SJSA1 (cell line): ENCODE measurements at places on chromosomes 2 and 18. TPM values are rescaled to one million over a fixed set of nuclear protein-coding genes. Genes with fewer than 3 reads are reported as not detected.
A peak's percentile ranks its signal among the peaks of the same experiment; 100 is the strongest.

The UCN gene
- total RNA-seq: 0.21 and 6.8 TPM in 2 replicates

The CXCR1 gene
- not detected in 2 replicates for total RNA-seq

The PLB1 gene
- total RNA-seq: 4.5 and 4.6 TPM in 2 replicates

The MERTK gene
- total RNA-seq: not detected in 2 replicates

The UGT1A1 gene
- total RNA-seq: not detected in 2 replicates

The L3MBTL4 gene
- total RNA-seq: 6.8 and 10.6 TPM in 2 replicates

The MSTN gene
- total RNA-seq: 0.05 TPM in 1 of 2 replicates, not detected in the other

The STAT4 gene
- 0.89 and 8.2 TPM in 2 replicates for total RNA-seq

The XPO1 gene
- total RNA-seq: 179 and 241 TPM in 2 replicates

GRCh38 chr2:69774984-69775982 is 33.3 kb downstream of the ANXA4 start:
- 0 out of 2 replicates have a peak, but pooled peaks cover 3% of the 10 kb centered on the region for H3K36me3 ChIP-seq
- peaks cover 25% of the 10 kb centered on the region for H3K4me1 ChIP-seq
- no peak overlapping the region for H3K4me3 ChIP-seq
- DNase-seq: no peak
- H3K27ac ChIP-seq: no peak overlapping the region
- no peaks in the 10 kb centered on the region for H3K27me3 ChIP-seq

DNA sequence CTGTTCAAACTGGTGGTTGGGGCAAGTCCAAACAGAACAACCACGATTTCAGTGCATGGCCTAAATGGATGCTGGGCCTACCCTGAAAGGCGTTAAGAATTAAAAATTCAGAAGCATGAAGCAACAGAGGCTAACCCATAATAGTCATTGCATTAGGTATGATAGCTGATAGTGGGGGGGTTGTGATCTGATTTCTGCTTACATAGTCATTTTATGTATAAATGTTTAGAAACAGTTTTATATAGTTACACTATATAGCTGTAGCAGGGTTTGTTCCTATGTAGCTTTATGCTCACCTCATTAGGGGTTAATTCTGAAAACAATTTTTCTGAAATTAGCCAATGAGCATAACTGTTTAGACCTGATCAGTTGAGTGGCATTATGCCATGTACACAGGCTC is 9.6 kb downstream of the TAF1B start:
- no peak for DNase-seq

DNA sequence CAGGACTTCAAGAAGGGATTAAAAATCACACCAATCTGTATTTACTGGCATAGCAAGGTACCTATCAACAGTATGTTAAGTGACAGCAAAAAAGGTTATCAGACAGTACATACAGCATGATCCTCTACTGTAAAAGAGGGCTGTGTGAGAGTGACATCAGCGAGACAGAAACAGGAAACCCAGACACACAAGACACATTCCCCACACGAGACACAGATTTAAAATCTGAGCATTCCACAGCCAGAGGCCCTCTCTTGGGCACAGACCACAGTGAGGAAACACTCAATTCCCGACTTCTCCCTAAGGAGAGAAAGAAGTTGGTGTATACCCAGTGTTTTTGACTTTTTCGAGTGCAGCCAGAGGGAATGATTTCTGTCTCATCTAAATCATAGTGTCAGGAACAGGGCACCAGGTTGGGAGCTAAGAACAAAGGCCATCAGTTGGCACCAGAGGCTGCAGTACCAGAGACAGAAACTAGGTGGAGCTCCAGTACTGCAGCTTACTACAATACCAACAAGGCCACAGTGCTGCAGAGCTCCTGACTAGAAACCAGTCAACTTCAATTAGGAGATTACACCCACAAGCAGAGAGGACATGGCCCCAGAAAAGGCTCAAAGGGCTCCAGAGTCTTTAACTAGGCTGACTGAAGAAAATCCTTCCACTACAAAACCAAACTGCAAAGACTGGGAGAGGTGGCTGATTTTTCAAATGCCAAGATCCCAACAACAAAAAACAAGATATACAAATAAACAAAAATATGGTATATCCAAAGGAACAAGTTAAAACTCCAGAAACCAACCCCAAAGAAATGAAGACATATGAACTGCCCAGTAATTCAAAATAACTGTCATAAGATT is 41.0 kb downstream of the UNC50 start:
- H3K36me3 ChIP-seq: no peaks in the 10 kb centered on the region
- peaks cover 4% of the 10 kb centered on the region; the same call in 1 of the 2 replicates for H3K27me3 ChIP-seq
- H3K4me3 ChIP-seq: no peak overlapping the region
- H3K27ac ChIP-seq: no peak overlapping the region
- peak; percentile 63 for DNase-seq

GRCh38 chr18:13240060-13240725 is 21.6 kb downstream of the LDLRAD4 start:
- no peak overlapping the region for H3K4me3 ChIP-seq
- DNase-seq: peak; percentile 28
- no peaks in the 10 kb centered on the region for H3K27me3 ChIP-seq
- no peak overlapping the region for H3K27ac ChIP-seq
- H3K4me1 ChIP-seq: no peaks in the 10 kb centered on the region
- H3K36me3 ChIP-seq: no peaks in the 10 kb centered on the region

GRCh38 chr2:237465515-237466148 is 21.4 kb upstream of the MLPH start:
- peak overlapping the region; percentile 85 for H3K27ac ChIP-seq
- no peaks in the 10 kb centered on the region for H3K27me3 ChIP-seq
- peak; percentile 83 for DNase-seq
- H3K4me1 ChIP-seq: peaks cover 17% of the 10 kb centered on the region
- H3K4me3 ChIP-seq: no peak overlapping the region
- no peaks in the 10 kb centered on the region for H3K36me3 ChIP-seq

- H3K4me3 ChIP-seq: no peak overlapping the region
- no peaks in the 10 kb centered on the region for H3K36me3 ChIP-seq
- no peak for DNase-seq
- H3K27ac ChIP-seq: no peak overlapping the region
- no peaks in the 10 kb centered on the region for H3K4me1 ChIP-seq
Observed at GRCh38 chr2:170208967-170209366, 31.0 kb downstream of the MYO3B start.

GRCh38 chr2:74440378-74441169 is 1.2 kb downstream of the RTKN start:
- H3K27ac ChIP-seq: peak overlapping the region; percentile 47
- peak overlapping the region; percentile 44 for H3K4me3 ChIP-seq
- H3K27me3 ChIP-seq: no peaks in the 10 kb centered on the region
- DNase-seq: peak; percentile 88
- peaks cover 35% of the 10 kb centered on the region for H3K4me1 ChIP-seq
- H3K36me3 ChIP-seq: no peaks in the 10 kb centered on the region

DNA sequence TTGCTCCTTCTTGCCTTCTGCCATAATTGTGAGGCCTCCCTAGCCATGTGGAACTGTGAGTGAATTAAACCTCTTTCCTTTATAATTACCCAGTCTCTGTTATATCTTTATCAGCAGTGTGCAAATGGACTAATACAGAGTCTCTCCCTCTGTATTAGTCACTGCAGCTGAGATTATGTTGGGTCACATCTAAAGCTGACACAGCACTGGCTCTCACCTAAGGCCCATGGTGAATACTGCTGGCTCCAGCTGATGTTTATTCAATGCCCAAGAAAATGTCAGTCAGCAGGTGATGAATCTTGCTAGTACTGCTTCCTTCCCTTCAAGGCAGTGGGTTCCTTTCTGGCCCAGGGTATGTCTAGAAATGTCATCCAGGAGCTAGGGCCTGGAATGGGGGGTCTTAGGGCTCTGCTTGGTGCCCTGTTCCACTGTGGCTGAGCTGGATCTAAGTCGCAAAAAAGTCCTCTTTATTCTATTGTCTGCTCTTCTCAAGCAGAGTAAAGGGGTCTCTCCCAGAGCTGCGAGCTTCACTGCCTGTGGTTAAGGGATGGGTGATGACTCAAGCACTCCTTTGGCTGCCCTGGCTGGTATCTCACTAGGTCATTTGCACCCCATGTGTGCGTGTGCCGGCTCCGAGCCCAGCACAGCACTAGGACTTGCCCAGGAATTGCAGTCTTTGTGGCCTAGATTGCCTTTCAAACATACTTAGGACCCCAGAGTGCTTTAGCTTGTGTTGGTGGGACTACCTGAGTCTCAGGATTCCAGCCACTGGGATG is 29.9 kb downstream of the PPP1R1C start:
- H3K27ac ChIP-seq: no peak overlapping the region
- no peaks in the 10 kb centered on the region for H3K27me3 ChIP-seq
- no peak overlapping the region for H3K4me3 ChIP-seq
- DNase-seq: no peak
- H3K36me3 ChIP-seq: no peaks in the 10 kb centered on the region
- peaks cover 7% of the 10 kb centered on the region for H3K4me1 ChIP-seq

GRCh38 chr2:5693287-5694201 is 1.4 kb downstream of the SOX11 start:
- no peak overlapping the region for H3K27ac ChIP-seq
- H3K4me3 ChIP-seq: no peak overlapping the region
- H3K36me3 ChIP-seq: no peaks in the 10 kb centered on the region
- peaks cover 50% of the 10 kb centered on the region for H3K27me3 ChIP-seq
- DNase-seq: peak; percentile 40
- H3K4me1 ChIP-seq: peaks cover 3% of the 10 kb centered on the region; the same call in 1 of the 2 replicates

DNA sequence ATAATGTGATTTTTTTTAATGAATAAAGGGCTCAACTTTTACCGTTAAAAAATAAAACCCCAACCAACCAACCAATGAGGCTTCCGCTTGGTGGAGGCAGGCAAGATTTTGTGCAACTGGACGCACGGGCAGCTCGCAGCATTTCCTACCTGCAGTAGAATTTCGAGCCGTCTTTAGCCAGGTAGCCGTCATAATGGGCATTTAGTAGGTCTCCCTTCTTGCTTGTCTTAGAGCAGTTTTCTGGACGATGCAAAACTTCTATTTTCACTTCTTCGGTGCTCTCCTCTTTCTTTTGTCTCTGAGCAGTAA is 316 bp downstream of the FKBP7 start:
- H3K4me3 ChIP-seq: peak overlapping the region; percentile 51
- peak overlapping the region; percentile 66 for H3K27ac ChIP-seq
- no peaks in the 10 kb centered on the region for H3K36me3 ChIP-seq
- DNase-seq: no peak
- peaks cover 7% of the 10 kb centered on the region; the same call in 1 of the 2 replicates for H3K4me1 ChIP-seq

GRCh38 chr2:201116959-201117734 is 1.2 kb downstream of the CFLAR start:
- peak overlapping the region; percentile 81 for H3K4me3 ChIP-seq
- peaks cover 19% of the 10 kb centered on the region for H3K36me3 ChIP-seq
- no peak for DNase-seq

DNA sequence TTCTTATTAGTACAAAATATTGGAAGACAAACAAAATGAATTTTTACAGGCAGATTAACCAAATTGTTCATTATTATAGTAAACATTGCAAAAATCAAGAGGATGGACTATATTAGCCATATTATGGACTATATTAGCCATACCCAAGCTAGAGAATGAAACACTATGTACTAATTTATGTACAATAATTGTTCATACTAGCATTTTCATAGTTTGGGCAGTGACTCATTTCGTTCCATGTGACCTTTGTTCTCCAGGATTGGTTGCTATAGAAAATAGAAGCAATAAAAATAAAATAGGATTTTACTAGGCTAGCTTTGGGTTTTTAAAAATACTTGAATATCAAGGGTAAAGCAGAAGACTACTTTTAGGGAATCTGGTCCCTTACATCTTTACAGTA is 176.8 kb downstream of the ZEB2 start:
- H3K27me3 ChIP-seq: no peaks in the 10 kb centered on the region
- H3K4me1 ChIP-seq: peaks cover 8% of the 10 kb centered on the region

DNA sequence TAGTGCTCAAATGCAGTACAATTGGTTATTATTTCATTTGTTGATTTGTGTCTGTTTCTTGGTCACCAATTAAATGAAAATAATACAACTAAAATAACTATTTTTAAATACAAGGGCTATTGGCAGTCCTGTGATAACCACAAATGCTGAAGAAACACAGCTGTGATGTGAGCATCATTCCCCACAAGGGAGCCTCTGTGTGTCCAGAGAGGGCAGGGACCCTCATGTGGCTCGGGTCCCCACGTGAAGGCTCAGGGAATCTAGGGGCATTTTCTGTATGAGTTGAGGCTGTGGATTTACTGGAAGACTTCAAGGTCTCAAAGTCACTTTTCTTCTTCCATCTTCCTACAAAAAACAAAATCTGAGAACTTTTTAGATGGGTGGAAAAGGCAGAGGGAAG is 316.1 kb upstream of the RAB12 start:
- DNase-seq: no peak
- H3K27me3 ChIP-seq: no peaks in the 10 kb centered on the region
- H3K4me1 ChIP-seq: no peaks in the 10 kb centered on the region
- H3K36me3 ChIP-seq: peaks cover 5% of the 10 kb centered on the region; the same call in 1 of the 2 replicates
- no peak overlapping the region for H3K27ac ChIP-seq

DNA sequence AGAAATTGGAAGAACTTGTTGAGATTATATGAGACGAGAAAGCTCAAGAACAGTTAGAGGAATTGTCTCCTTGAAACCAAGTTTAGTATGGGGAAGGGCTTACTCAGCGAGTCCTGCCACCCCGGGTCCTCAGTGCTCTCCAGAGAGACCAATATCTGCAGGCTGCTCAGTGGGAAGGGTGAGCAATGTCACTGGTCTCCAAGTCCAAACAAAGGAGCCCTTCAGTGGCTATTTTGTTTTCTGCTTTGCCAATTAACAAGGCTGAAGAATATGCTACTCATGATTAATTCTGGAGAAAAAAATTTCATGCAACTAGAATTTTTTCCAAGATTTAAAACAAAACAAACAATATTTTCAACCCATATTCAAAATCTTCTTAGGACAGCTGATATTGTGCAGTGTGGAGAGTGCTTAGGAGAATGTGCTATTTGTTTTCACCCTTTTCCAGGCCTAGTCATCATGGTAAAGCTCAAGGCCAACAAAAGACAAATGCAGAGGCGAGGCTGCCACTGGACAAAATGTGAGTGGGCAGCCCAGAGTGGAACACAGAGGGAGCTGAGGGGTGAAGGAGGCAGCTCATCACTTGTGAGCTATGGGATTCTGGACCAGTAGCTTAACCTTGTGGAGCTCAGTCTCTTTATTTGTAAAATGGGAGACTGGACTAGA is 83.8 kb upstream of the TMEM17 start:
- H3K4me3 ChIP-seq: no peak overlapping the region
- no peak overlapping the region for H3K27ac ChIP-seq
- no peak for DNase-seq
- peaks cover 13% of the 10 kb centered on the region for H3K4me1 ChIP-seq

- DNase-seq: no peak
- no peak overlapping the region for H3K4me3 ChIP-seq
- H3K27ac ChIP-seq: no peak overlapping the region
- no peaks in the 10 kb centered on the region for H3K27me3 ChIP-seq
- no peaks in the 10 kb centered on the region for H3K36me3 ChIP-seq
Observed at GRCh38 chr18:3411854-3412268, 38.1 kb upstream of the TGIF1 start.
